Chondrocyte (in vitro differentiated cells): ENCODE measurements at places on chromosomes 16 and 17. TPM values are rescaled to one million over a fixed set of nuclear protein-coding genes. Genes with fewer than 3 reads are reported as not detected.

Gene ACOX1
- total RNA-seq = 50.2 to 63.3 TPM (median 52.3 TPM) in 3 replicates

Gene IL32
- total RNA-seq = 7.3 to 21.0 TPM (median 17.8 TPM) in 3 replicates

DNA sequence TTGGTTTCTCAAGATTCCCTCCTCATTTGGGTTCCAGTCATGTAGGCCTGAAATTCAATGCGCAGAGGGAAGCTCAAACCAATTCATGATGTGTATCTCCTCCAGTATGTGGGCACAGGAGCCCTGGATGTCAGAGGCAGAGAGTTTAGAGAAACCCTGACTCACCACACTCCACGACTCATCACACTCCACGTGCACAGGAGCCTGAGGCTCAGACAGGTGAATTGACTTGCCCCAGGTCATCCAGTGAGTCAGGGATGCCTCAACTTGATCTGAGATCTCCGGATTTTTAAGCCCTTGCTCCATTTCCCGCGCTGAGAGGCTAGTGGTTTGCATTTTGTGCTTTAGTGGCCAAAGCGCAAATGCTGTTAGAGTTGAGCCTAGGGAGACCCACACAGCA lies 183.9 kb downstream of the HAPSTR1 start:
- DNase-seq = no peak

GRCh38 chr16:1159973-1160772 lies 7.3 kb downstream of the CACNA1H start:
- no peak for DNase-seq

DNA sequence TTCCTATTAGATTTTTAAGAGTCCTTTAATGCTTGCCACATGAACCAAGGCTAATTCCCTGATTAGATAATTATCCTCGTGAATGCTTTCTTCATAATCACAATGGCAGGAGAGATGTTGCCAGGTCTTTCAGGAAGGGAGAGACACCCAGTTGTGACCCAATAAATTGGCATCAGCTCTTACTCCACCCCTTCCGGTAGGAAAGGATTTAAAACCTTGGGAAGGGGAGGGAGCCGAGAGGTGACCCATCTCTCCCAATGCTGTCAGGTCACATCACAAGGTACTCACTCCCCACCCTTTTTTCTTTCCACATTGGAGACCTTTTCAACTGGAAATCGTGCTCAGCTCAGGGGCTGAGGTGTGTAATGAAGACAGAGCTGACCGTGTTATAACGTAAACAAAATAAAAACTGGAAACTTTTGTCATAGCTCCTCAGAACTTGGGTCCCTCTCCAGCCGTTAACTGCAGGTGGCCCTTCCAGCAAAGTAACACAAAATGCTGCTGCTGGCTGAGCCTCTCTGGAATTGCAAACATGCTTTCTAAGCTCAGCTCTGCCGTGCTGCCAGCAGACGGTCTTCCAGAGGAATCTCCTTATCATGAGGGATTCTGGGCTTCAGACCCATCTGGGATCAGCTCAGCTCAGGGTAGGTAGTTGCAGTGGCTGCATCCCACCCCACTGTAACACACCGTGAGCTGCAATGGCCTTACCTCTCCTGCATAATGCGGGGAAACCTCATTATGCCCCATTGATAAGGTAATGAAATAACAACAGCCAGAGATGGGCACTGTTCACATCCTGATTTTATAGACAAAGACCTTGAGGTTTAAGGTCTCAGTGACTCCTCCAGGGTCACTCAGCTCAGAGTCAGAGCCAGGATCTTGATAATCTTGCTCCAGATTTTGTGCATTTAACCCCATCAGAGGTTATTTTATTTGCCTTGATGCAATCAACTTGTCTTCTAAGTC lies 15.6 kb downstream of the TMEM100 start:
- no peak for DNase-seq
